ENCODE measurements at places on chromosomes 5 and 9.

GRCh38 chr9:88308831-88309560, 79.2 kb upstream of the SPIN1 start:
- DNase-seq: no peak
- no peak overlapping the region for H3K27ac ChIP-seq
- peaks cover 3% of the 10 kb centered on the region for H3K4me1 ChIP-seq
- no peak overlapping the region for H3K4me3 ChIP-seq
- H3K27me3 ChIP-seq: peaks cover 7% of the 10 kb centered on the region
- no peaks in the 10 kb centered on the region for H3K36me3 ChIP-seq

GRCh38 chr9:85971731-85972130, 30.8 kb downstream of the NAA35 start:
- peaks cover 23% of the 10 kb centered on the region for H3K36me3 ChIP-seq
- no peaks in the 10 kb centered on the region for H3K4me1 ChIP-seq
- H3K4me3 ChIP-seq: no peak overlapping the region
- no peak overlapping the region for H3K27ac ChIP-seq
- H3K27me3 ChIP-seq: no peaks in the 10 kb centered on the region

- H3K36me3 ChIP-seq: peaks cover 6% of the 10 kb centered on the region
- H3K4me1 ChIP-seq: peaks cover 3% of the 10 kb centered on the region
- no peak overlapping the region for H3K4me3 ChIP-seq
- no peak for DNase-seq
- no peaks in the 10 kb centered on the region for H3K27me3 ChIP-seq
These were observed 72.9 kb downstream of the RCL1 start for GRCh38 chr9:4865681-4866080.

DNA sequence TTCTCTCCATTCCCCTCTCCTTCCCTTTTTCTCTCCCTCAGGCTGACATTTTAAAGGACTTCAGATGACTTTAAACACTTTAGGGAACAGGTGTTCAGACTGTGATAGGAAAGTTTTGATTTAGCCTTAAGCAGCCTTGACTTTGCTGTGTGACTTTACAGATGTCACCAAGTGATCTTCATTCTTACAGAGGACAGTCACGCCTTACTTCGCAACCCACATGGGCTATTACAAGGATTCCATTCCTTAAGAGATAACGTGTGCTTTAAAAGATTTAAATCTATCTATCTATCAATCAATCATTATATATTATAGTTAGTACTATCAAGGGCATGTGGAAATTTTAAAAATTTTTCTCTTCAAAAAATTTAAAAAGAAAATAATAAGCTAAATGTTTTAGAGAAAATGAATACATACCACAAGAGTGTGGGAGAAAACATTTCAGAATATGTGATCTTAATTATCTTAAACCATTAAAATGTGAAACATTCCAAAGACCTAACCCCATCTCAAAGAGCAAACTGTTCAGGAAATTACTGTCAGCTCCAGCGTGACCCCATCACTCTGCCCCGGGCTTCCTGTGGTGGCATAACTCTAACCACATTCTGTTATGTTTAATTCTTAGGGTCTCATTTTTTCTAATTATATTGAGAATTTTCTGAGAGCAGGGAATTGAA, 530.5 kb downstream of the SEMA5A start:
- H3K4me1 ChIP-seq: peaks cover 51% of the 10 kb centered on the region
- H3K36me3 ChIP-seq: no peaks in the 10 kb centered on the region
- DNase-seq: no peak
- peak overlapping the region; percentile 92 for H3K27ac ChIP-seq
- H3K4me3 ChIP-seq: no peak overlapping the region

DNA sequence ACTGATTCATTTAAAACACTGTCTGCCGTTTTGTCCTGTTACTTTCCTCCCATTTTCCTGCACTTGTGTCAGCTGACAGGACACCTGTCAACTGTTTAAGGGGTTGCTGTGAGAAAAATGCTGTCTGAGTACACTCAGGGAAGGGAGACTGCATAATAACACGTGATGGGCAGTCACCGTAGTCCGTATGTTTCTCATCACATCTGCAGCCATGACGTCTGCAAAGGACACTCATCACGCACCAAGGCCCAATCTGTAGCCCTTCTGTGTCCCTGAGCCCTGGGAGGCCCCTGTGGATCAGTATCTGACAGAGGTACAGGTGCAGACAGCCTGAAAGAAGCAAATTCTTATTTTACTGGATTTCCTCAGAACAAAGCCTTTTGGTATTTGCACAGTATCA, 396.3 kb downstream of the YTHDC2 start:
- no peaks in the 10 kb centered on the region for H3K36me3 ChIP-seq
- H3K4me3 ChIP-seq: no peak overlapping the region
- H3K27ac ChIP-seq: no peak overlapping the region
- no peaks in the 10 kb centered on the region for H3K27me3 ChIP-seq

DNA sequence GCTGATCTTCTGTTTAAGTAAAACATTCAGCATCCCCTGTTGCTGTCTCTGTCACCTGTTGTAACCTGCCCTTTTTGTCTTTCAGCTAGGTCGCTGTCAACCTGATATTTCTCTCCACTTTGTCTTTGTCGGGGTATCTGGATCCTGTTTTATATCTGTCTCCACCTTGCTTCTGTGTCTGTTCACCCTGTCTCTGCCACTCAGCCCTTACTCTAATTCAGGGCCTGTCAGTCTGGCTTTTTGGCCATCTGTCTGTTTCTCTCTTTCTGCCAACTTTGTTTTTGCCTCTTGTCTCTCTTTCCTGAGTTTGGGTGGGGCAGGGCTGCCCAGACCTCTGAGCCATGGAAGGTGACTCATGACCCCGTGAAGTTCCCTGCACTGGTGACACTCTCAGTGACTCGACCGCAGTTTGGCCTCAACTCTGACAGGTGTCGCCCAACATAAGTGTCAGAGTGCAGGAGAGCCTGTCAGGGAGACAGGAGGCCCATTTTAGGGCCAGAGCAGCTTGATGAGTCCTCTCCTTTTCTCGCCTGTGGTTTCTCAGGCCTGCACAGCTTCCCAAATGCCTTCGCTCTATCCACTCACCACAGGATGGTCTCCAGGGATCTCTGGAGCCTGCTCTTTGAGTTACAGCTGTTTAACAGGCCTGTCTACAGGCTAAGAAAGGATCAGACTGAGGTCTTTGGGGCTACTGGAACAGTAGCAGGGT, 868 bp downstream of the ZBTB43 start:
- H3K36me3 ChIP-seq: no peaks in the 10 kb centered on the region
- H3K4me1 ChIP-seq: peaks cover 37% of the 10 kb centered on the region

DNA sequence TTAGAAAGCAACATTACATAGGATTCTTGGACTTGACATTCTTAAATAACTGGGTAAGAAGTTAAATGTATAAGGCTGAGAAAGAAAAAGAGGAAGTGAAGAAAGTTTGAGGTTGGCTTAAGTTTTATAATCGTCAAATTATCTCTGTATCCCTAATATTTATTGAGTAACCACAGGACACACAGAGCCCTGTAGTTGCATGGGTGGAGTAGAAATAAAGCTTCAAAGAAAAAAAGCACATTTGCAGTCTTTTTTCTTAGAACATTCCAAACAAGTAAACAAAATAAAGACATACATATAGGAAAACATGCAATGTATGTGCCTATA, 137.0 kb downstream of the CCDC192 start:
- no peak overlapping the region for H3K27ac ChIP-seq
- DNase-seq: no peak
- no peak overlapping the region for H3K4me3 ChIP-seq

- no peak for DNase-seq
- H3K4me3 ChIP-seq: no peak overlapping the region
- H3K36me3 ChIP-seq: peaks cover 2% of the 10 kb centered on the region
- no peak overlapping the region for H3K27ac ChIP-seq
- no peaks in the 10 kb centered on the region for H3K27me3 ChIP-seq
- no peaks in the 10 kb centered on the region for H3K4me1 ChIP-seq
These were observed 107.8 kb upstream of the GAS1 start for GRCh38 chr9:87054999-87055686.

DNA sequence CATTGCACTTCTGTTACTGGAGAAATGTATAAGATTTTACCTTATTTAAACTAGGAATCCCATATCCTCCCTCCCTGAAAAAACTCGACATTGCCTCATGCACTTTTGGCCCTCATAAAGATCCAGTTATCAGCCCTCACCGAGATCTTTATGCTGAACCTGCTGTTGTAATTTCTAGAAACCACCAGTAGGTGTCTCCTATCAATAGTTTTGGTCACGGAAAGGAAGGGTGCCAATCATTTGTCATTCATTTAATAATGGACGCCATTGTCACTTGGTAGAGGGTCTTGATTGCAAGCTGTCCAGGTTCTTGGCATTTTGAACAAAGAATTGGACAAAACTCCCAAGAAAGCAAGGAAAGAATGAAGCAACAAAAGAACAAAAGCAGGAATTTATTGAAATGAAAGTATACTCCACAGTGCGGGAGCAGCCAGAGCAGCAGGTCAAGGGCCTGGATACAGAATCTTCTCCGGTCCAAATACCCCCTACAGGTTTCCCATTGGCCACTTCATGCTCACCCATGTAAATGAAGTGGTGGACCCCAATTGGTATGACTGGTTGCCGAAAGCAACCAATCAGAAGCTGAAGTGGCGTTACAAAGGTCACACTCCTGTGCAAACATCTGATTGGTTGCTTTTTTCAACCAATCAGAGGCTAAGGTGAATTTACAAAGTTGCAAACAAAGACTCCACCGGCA, 524.3 kb downstream of the PSAT1 start:
- no peak for DNase-seq
- no peaks in the 10 kb centered on the region for H3K36me3 ChIP-seq
- no peak overlapping the region for H3K27ac ChIP-seq
- H3K4me1 ChIP-seq: peaks cover 5% of the 10 kb centered on the region

DNA sequence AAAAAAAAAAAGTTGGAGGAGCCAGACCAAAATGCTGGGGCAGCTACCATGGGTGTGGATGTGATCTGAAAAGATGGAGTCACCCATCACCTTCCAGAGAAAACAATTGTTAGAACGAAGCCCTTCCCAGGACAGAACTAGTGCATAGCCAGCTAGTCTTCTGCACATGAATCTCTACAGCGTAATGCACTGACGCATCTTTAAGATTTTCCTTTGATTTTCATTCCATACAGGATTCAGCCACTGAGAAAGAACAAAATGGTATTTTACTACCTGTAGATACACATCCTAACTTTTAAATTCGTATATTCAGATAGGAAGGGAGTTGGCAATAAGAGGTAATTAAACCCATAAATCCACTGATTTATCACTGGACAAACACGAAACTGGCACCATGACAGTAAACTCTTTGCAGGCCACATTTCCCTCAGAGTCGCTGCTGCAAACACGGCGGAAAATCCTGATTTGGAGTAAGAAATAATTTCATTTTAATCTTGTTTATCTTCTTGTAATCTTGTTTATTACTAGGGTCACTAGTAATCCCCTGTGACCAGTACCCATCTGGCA, 206.6 kb downstream of the SPOCK1 start:
- no peaks in the 10 kb centered on the region for H3K36me3 ChIP-seq
- peaks cover 3% of the 10 kb centered on the region for H3K4me1 ChIP-seq
- no peak overlapping the region for H3K27ac ChIP-seq
- peaks cover 3% of the 10 kb centered on the region for H3K27me3 ChIP-seq
- no peak for DNase-seq
- H3K4me3 ChIP-seq: no peak overlapping the region

GRCh38 chr5:163565931-163566608, 60.7 kb downstream of the MAT2B start:
- peaks cover 74% of the 10 kb centered on the region for H3K27me3 ChIP-seq
- no peaks in the 10 kb centered on the region for H3K36me3 ChIP-seq
- no peak overlapping the region for H3K27ac ChIP-seq
- peak overlapping the region; percentile 58 for H3K4me3 ChIP-seq
- no peak for DNase-seq

DNA sequence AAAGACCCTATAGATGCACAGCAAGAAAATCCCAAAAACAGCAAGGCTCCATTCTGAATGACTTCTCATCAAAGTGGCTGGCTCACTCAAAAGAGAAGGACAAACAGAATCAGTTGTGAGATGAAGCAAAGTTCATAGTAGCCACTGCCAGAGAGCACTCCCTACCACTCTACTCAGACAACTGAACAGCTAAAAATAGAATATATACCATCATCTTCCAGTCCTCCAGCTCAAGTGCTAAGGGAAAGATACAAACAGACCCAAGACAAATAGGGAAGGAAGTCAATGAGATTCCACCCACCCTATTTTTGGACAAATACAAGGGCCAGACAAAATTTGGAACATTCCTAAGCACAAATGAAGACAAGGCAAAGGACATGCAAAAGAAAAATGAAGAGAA, 20.6 kb downstream of the GNAQ start:
- H3K27me3 ChIP-seq: no peaks in the 10 kb centered on the region
- H3K36me3 ChIP-seq: peaks cover 3% of the 10 kb centered on the region
- H3K27ac ChIP-seq: peak overlapping the region; percentile 77
- no peak overlapping the region for H3K4me3 ChIP-seq

- no peaks in the 10 kb centered on the region for H3K27me3 ChIP-seq
- H3K4me1 ChIP-seq: peaks cover 3% of the 10 kb centered on the region
- peaks cover 27% of the 10 kb centered on the region for H3K36me3 ChIP-seq
- H3K4me3 ChIP-seq: no peak overlapping the region
- no peak for DNase-seq
These were observed 12.6 kb downstream of the LRSAM1 start for GRCh38 chr9:127463911-127464310.

GRCh38 chr9:34126207-34127034, at the start of gene DCAF12:
DCAF12 (minus strand) TSS chr9:34126698; CDS start chr9:34126431, 267 bp downstream.
- DNase-seq: peak; percentile 93
- H3K4me3 ChIP-seq: peak within 1 kb of the TSS; percentile 99
- H3K27ac ChIP-seq: peak within 1 kb of the TSS; percentile 99
- peaks cover 39% of the 10 kb centered on the region for H3K4me1 ChIP-seq
- no peaks in the 10 kb centered on the region for H3K27me3 ChIP-seq

- H3K4me3 ChIP-seq: no peak overlapping the region
- H3K27ac ChIP-seq: no peak overlapping the region
- no peak for DNase-seq
- peaks cover 25% of the 10 kb centered on the region for H3K27me3 ChIP-seq
- H3K4me1 ChIP-seq: no peaks in the 10 kb centered on the region
- no peaks in the 10 kb centered on the region for H3K36me3 ChIP-seq
These were observed 273.2 kb downstream of the RAB3C start for GRCh38 chr5:58855851-58856739.

DNA sequence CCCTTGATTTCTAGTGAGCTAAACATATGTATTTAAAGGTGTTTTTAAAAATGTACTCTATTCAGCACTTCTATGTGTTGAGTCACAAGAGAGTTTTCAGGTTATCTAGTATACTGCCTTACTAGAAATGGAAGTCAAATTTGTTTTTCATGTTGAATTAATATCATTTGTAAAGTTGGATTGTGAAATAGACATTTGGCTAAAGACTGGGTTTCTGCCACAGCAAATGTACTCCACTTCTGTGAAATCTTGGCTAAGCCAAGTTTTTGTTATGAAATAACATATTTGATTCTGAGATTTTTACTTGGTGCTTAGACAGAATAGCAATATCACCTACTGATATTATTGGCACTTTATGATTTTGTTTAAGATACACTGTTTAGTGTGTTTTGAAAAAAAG, 106.0 kb downstream of the CWC27 start:
- peaks cover 5% of the 10 kb centered on the region for H3K4me1 ChIP-seq
- no peak overlapping the region for H3K27ac ChIP-seq
- no peak for DNase-seq
- H3K27me3 ChIP-seq: no peaks in the 10 kb centered on the region
- H3K4me3 ChIP-seq: no peak overlapping the region
- peaks cover 4% of the 10 kb centered on the region for H3K36me3 ChIP-seq

Measured in chondrocyte (in vitro differentiated cells).